ENCODE measurements at places on chromosomes 12 and 14.

GRCh38 chr12:10153271-10154144 lies 18.4 kb downstream of the OLR1 start:
- DNase-seq, result no peak

- DNase-seq, result no peak
Measured at GRCh38 chr14:63594455-63595372, 47.0 kb downstream of the WDR89 start.

- DNase-seq, result no peak
Measured at GRCh38 chr12:120085920-120086645, 30.5 kb downstream of the RAB35 start.

DNA sequence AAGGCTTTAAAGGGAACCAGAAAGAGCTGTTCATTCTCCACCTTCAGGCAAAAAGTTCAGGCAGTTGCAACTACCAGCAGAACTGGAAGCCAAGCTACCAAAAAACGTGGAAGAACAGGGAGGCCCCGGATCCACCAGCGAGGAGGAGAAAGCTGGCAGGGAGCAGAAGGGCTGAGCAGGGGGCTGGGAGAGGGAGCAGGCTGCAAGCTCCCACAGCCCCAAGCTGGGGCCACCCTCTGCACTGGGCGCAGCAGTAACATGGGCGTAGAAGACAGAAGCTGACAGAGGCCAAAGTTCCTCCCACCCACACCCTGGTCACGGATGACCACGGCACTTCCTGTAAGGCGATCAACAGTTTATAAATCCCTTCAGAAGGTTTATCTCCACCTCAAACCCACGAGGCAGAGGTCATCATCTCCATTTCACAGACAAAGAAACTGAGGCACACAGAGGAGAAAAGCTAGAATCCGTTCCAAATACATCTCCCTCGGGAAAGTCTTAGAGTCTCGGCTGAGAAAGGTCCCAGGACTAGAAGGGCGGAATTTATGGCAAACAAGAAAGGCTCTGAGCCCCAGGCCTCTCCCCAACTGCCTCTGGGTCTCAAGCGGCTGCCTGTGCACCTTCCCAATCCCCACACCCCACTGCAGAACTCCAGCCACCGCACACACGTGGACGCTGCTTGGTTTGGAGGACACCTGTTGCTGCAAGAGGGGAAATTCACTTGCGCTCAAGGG lies 1.8 kb downstream of the CCDC85C start:
- DNase-seq, result no peak

- DNase-seq, result no peak
Measured at GRCh38 chr14:104509673-104510072, 69.9 kb upstream of the C14orf180 start.

DNA sequence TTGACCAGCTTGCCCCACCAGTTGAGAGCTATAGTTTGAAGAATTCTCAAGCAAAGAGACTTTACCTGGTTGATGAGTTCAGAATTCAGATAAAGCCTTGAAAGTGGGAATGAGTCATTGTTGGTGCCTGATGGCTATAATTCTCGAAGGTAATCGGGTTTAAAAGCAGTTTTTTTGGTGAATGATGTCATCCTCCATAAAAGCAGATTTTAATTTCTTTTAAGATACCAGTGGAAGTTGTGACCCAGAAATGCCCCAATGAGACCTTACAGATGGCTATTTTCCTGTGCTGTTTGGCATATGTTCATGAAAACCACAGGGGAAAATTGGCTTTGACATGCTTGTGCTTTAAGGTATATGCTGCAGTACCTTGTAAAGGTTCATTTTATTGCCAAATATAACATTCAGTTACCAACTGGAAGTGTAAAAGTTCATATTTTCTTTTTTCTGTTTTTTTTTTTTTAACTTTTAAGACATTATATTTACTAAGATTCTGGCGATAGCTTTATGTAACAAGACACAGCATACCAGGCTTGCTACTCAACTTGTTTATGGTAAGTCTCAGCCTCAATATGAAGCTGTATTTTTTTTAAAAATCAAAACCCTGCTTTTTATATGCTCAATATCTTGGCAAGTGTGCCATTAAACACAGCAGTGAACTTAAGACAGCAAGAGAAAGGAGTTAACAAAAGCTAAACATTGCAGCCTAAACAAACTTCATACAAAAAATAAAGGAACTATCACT lies 119.3 kb downstream of the LMNTD1 start:
- no peak for DNase-seq

- no peak for DNase-seq
Measured at GRCh38 chr12:40393026-40393425, 168.2 kb downstream of the LRRK2 start.

DNA sequence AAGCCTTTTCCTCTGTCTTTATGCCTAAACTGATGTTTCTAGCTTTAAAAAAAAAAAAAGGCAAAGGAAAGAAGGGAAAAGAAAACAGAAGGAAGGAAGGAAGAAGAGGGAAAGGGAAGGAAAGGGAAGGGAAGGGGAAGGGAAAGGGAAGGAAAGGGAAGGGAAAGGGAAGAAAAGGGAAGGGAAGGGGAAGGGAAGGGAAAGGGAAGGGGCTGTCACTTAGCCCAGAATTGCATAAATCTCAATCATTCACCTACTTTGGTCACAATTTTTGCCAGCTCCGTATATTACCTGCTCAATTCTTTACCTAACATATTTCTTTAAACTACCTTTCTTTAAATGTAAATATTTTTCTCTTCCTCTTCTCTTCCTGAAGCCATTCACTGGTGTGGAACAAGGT lies 26.8 kb downstream of the CIT start:
- DNase-seq, result no peak

DNA sequence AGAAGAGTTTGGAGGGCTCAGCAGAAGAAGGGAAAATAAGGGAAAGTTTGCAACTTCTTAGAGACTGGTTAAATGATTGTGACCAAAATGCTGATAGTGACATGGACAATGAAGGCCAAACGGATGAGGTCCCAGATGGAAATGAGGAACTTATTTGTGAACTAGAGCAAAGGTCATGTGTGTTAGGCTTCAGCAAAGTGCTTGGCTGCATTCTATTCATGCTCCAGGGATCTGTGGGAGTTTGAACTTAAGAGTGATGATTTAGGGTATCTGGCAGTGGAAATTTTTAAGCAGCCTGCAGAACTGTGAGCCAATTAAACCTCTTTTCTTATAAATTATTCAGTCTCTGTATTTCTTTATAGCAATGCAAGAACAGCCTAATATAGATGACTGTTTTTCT lies 88.9 kb upstream of the ARHGAP5 start:
- no peak for DNase-seq

DNA sequence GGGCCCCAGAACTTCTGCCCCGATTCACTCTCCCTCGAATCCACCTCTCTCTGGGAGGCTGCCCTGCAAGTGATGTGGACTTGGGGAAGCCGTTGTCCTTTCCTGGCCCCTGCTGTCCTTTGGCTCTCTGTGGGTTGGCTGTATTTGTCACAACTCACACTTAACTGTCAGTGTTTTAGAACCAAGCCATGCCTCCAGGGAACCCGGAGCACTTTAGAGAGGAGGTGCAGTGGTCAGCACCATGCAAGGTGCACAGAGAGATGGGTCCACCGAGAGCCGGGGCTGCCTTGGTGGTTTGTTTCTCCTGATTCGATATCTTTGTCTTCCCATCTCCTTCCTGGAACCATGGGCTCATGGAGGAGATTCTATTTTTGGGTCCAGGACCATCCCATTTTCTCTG lies 129.5 kb upstream of the RTL1 start:
- no peak for DNase-seq

- DNase-seq, result no peak
Measured at GRCh38 chr12:94596596-94596995, 53.8 kb downstream of the TMCC3 start.

GRCh38 chr14:85617791-85618190 lies 87.8 kb downstream of the FLRT2 start:
- DNase-seq, result no peak

GRCh38 chr12:126159139-126159538 lies 1093.9 kb downstream of the AACS start:
- no peak for DNase-seq

DNA sequence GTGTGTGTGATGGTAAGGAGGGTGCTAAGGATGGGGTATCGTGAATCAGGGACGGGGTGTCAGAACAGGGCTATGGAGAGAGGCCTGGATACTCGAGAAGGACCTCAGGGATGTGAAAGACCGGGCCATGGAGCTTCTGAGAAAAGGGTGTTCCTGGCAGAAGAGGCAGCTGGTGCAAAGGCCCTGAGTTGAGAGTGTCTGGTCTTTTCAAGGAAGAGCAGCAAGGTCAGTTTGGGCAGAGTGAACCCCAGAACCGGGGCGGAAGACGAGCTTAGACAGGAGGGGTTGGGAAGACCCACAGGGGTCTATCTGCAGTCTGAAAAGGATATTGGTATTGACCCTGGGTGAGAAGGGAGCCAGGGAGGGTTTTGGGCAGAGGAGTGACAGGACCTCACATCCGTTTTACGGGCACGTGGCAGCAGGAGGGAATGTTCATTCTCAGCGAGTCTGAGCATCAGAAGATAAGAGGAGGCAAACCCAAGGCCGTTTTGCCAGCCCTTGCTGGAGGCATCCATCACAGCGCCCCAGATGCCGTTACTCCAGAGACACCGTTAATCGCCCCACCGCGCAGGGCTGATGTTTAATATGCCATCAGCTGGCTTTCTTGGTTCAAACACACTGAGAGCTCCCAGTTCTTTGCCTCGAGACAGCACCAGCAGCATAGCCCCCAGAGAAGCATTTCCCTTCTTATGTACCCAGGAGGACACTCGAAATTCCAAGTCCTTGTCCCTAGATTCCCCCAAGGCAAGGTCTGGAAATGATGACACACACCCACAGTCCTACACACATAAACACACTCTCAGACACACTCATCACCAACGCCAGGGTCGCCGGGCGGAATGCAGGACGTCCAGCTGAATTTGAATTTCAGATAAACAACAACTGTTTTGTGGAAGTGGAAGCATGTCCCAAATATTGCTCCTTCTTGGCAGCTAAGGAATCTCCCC lies 41.4 kb upstream of the EML1 start:
- no peak for DNase-seq

DNA sequence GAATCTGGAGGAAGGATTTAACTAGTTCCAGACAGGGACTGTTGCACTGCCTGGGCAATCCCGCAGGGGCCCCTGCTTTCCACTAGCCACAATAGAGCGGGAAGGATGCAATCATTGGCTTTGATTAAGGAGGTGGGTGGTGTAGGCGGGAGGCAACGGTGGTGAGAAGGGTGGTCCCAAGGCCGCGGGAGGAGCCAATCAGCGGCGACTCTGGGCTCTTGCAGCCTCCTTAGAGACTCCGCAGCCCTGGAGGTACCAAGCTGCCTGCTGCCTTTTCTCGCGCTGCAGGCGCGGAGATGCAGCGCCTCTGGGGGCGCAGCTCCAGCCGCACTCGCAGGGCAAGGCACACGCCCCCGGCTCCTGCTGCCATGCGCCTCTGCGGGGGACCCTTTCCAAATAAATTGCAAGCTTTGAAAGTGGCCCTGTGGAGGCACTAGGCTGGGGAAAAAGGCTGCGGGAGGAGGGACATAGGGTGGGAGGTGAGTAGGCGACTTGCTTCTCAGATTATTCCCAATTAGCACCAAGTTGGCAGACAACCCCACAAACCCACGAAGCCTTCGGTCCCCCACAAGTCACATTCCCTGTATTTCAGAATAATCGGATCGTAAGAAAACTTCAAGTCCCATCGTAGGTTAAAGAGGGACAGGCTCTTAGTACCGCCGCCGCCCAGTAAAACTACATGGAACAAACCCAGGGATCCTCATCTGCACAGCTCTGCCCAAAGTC lies 858 bp upstream of the KCNA1 start:
- no peak for DNase-seq

DNA sequence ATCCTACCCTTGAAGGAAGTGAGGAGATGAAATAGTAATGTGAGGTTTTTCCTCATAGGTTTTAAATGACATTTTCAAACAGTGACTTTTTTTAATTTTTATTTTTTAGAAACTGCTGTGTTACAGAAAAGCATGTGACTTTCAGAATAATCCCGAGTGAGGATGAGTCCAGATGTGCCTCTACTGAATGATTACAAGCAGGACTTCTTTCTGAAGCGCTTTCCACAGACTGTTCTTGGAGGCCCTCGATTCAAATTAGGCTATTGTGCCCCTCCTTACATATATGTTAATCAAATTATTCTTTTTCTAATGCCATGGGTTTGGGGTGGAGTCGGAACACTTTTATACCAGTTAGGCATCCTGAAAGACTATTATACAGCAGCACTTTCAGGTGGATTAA lies 15.8 kb downstream of the PCNX4 start:
- no peak for DNase-seq

- DNase-seq, result no peak
Measured at GRCh38 chr12:7787574-7788293, 1.5 kb upstream of the NANOG start.

- DNase-seq, result no peak
Measured at GRCh38 chr12:104172570-104172947, 34.5 kb upstream of the NFYB start.

DNA sequence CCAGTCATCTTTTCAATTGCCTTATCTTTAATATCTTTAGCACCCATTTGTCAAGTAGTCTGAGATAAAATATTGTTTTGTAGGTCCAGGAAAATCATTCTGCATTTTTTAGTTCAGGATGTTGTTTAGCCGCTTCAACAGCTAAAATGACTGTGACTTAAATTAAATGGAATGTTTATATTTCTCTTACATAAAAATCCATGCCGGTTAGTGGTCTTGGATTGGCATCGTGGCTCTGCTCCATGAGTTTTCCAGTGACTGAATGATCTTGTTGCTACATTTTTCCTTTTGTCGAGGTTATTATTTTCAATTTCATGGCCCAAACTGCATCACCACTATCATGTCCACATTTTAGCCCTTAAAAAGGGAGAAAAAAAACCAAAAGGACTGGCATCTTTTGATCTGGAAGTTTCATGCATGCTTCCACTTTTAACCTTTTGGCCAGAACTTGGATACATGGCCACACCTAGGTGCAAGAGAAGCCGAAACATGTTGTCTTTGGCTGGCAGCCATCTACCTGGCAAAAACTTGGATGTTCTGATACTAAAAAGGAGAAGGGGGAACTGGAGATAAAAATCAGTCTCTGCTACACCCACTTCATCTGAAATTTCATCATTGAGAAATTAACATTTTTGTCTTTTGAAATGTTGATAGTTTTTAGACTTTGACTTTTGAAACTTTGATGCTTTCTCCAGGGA lies 142.4 kb downstream of the OTOGL start:
- no peak for DNase-seq

- DNase-seq, result no peak
Measured at GRCh38 chr14:24941719-24942118, 108.2 kb downstream of the STXBP6 start.

DNA sequence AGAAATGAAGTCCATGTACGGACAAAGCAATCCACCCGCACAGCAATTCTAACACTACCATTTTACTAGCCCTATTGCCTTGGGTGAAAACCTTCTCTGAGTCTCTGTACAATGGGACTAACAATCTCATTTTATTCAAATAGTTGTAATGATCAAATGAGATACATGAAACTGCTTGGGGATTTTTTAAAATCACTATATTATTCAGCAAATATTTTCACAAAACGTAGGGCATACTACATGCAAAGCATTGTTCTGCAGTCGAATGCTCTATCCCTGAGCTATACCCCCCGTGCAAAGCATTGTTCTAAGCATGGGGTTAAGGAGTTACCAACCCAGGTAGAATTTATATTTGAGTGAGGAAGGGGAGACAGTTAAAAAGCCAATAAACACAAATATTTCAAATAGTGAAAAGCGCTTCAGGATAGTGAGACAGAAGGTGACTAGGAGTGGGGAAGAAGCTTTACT lies 554 bp upstream of the ATF7 start:
- no peak for DNase-seq

- no peak for DNase-seq
Measured at GRCh38 chr12:105235281-105235731, 668 bp downstream of the APPL2 start.

- no peak for DNase-seq
Measured at GRCh38 chr14:30974628-30975027, 50.8 kb upstream of the AP4S1 start.

GRCh38 chr14:61586544-61587055 lies 108.7 kb upstream of the HIF1A start:
- DNase-seq, result no peak

All from AG09319 (cell line).